Activated T-helper 17 cell treated with anti-CD3 and anti-CD28 coated beads, Interleukin-2, amount 50 U/mL, for 72 hours (primary cell): ENCODE measurements at places on chromosomes 6 and 20.

- ATAC-seq: no peak
- no peaks in the 10 kb centered on the region for H3K4me1 ChIP-seq
- no peaks in the 10 kb centered on the region for H3K27me3 ChIP-seq
Observed at GRCh38 chr6:91719414-91719813, 1132.5 kb upstream of the MAP3K7 start.

GRCh38 chr20:49713753-49714712, at the start of gene B4GALT5:
TSS of gene B4GALT5 (minus strand) at chr20:49713878. CDS start at chr20:49713690, 188 bp downstream.
- peak within 1 kb of the TSS; percentile 89 for H3K27ac ChIP-seq
- H3K4me3 ChIP-seq: peak within 1 kb of the TSS; percentile 69
- peak; percentile 81 for ATAC-seq
- H3K36me3 ChIP-seq: peaks cover 37% of the 10 kb centered on the region
- H3K4me1 ChIP-seq: peaks cover 43% of the 10 kb centered on the region
- H3K27me3 ChIP-seq: no peaks in the 10 kb centered on the region

GRCh38 chr6:155130161-155130853, 133.5 kb upstream of the CLDN20 start:
- H3K27ac ChIP-seq: peak overlapping the region; percentile 79
- H3K27me3 ChIP-seq: no peaks in the 10 kb centered on the region
- peak; percentile 64 for ATAC-seq

DNA sequence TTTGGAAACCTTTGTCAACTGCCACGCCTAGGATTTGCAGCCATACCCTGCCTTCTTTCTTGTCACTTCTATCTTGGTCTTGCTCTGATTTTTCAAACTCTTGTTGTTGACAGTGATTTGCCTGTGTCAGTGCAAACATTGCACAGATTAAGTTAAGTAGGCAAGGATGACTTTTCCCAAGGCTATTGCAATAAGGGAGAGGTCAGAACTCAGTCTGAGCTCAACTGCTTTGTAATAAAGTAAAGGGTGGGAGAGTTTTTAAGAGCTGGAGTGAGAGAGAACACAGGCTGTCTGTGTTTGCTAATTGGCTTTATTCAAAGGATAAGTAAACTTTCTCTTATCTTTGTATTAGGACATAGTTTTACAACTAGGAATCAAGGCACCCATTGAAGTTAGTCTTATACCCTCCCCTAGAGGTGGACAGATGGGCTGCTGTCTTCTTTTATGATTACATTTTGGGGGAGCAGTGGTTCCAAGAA, 448.6 kb downstream of the PHF3 start:
- no peak for ATAC-seq
- no peaks in the 10 kb centered on the region for H3K27me3 ChIP-seq
- H3K4me3 ChIP-seq: no peak overlapping the region
- H3K4me1 ChIP-seq: no peaks in the 10 kb centered on the region
- no peaks in the 10 kb centered on the region for H3K36me3 ChIP-seq
- H3K27ac ChIP-seq: no peak overlapping the region

- H3K27ac ChIP-seq: no peak overlapping the region
- H3K4me3 ChIP-seq: no peak overlapping the region
- peaks cover 13% of the 10 kb centered on the region for H3K27me3 ChIP-seq
- H3K4me1 ChIP-seq: peaks cover 13% of the 10 kb centered on the region
- ATAC-seq: no peak
Observed at GRCh38 chr20:44025756-44026155, 111.1 kb downstream of the TOX2 start.

- no peak overlapping the region for H3K4me3 ChIP-seq
- H3K27me3 ChIP-seq: no peaks in the 10 kb centered on the region
- no peak overlapping the region for H3K27ac ChIP-seq
- no peak for ATAC-seq
- no peaks in the 10 kb centered on the region for H3K4me1 ChIP-seq
- H3K36me3 ChIP-seq: no peaks in the 10 kb centered on the region
Observed at GRCh38 chr20:39654171-39654570, 692.0 kb downstream of the DHX35 start.

- no peak overlapping the region for H3K4me3 ChIP-seq
- H3K27me3 ChIP-seq: no peaks in the 10 kb centered on the region
- H3K27ac ChIP-seq: no peak overlapping the region
- peaks cover 7% of the 10 kb centered on the region for H3K36me3 ChIP-seq
- ATAC-seq: no peak
Observed at GRCh38 chr20:33540427-33540826, 50.5 kb downstream of the CBFA2T2 start.

DNA sequence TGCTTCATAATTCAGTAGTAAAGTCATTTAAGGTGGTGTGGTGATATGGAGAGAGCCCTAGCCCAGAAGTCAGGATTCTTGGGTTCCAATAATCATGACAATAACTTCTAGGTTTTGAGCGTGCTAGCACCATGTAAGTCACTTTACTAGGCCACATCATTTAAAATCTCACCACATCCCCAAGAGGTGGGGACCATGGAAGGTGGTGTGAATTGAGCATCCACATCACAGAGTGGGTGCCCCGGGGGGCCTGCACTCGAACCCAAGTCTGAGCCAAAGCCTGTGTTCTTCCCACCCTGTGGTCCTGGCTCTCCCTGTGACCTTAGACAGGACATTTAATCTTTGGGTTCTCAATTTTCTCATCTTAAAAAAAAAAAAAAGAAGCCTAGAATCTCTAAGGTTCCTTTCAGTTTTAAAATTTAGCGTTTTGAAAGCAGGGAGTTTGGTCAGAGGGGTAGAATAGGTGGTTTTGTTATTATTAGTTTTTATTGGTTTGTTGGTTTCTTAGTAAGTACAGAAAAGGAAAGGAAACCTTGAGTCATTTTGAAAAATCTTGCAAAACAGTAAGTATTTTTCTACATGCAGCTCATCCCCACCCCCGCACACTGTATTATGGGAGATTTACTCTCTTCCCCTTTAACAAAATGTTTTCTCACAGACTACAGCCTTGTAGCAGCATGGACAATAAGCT, 26.4 kb downstream of the ARMC2 start:
- peaks cover 16% of the 10 kb centered on the region for H3K36me3 ChIP-seq
- H3K27me3 ChIP-seq: no peaks in the 10 kb centered on the region
- peak; percentile 91 for ATAC-seq
- peak overlapping the region; percentile 92 for H3K27ac ChIP-seq
- peaks cover 30% of the 10 kb centered on the region for H3K4me1 ChIP-seq

GRCh38 chr6:90494067-90494780, 92.6 kb downstream of the MAP3K7 start:
- no peaks in the 10 kb centered on the region for H3K36me3 ChIP-seq
- no peak for ATAC-seq
- H3K4me3 ChIP-seq: no peak overlapping the region
- H3K27ac ChIP-seq: no peak overlapping the region

- H3K36me3 ChIP-seq: peaks cover 76% of the 10 kb centered on the region
- H3K27ac ChIP-seq: no peak overlapping the region
- no peaks in the 10 kb centered on the region for H3K27me3 ChIP-seq
- no peak overlapping the region for H3K4me3 ChIP-seq
- no peaks in the 10 kb centered on the region for H3K4me1 ChIP-seq
Observed at GRCh38 chr20:34532320-34532719, 16.1 kb downstream of the DYNLRB1 start.

DNA sequence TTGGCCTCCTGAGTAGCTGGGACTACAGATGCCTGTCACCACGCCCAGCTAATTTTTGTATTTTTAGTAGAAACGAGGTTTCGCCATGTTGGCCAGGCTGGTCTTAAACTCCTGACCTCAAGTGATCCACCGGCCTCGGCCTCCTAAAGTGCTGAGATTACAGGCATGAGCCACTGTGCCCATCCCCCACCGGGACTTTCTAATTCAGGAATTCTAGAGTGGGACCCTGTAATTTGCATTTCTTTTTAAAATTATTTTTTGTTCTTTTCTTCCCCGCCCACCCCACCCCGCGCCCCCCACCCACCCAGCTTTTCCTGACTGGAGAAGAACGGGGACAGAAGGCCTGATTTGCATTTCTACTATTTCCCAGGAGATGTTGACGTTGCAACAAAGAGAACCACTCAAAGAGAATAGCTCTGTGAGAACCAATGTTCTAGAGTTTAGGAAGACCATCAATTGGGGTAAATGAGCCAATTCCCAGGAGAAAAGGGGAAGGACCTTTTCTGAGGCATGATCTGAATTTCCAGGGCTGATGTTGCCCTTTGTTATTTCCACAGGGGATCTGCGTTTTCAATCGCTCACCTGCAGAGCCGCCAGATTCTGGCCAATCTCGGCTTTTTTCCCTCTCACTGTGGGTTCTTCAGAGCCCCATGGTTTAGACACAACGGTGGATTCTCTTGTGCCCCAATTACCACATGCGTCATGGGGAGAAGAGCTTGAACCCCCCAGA, 33.2 kb upstream of the TFAP2C start:
- peaks cover 3% of the 10 kb centered on the region for H3K27me3 ChIP-seq
- ATAC-seq: no peak
- no peak overlapping the region for H3K27ac ChIP-seq
- no peak overlapping the region for H3K4me3 ChIP-seq

- H3K36me3 ChIP-seq: no peaks in the 10 kb centered on the region
- ATAC-seq: no peak
- H3K27me3 ChIP-seq: peaks cover 7% of the 10 kb centered on the region
- H3K27ac ChIP-seq: no peak overlapping the region
Observed at GRCh38 chr6:148328876-148329555, 13.6 kb upstream of the SASH1 start.

- peaks cover 24% of the 10 kb centered on the region for H3K27me3 ChIP-seq
- H3K4me1 ChIP-seq: no peaks in the 10 kb centered on the region
- ATAC-seq: peak; percentile 29
- H3K27ac ChIP-seq: no peak overlapping the region
Observed at GRCh38 chr6:16933532-16933931, 168.3 kb upstream of the STMND1 start.

- peak overlapping the region; percentile 93 for H3K27ac ChIP-seq
- no peak for ATAC-seq
- H3K4me3 ChIP-seq: peak overlapping the region; percentile 82
- H3K36me3 ChIP-seq: peaks cover 99% of the 10 kb centered on the region
Observed at GRCh38 chr6:24859608-24860200, 61.0 kb upstream of the ARMH2 start.

DNA sequence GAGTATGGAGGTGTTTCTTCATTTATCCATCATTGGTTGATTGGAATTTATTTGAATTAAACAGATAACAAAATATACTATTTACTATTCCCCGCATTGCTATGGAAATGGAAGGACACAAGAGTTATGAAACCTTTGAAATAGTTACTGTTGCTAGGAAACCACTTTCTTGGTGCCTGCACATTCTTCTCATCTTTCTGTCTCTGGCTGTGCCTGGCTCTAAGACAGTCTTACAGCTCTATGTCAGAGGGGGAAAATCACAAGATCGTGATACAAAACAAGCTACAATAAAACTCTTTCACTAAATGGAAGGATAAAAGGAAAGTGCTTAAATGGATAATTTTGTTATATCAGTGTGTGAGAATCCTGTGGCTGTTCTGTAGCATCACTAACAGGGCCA, 453.0 kb downstream of the LMBRD1 start:
- no peak for ATAC-seq
- H3K36me3 ChIP-seq: no peaks in the 10 kb centered on the region
- H3K4me3 ChIP-seq: no peak overlapping the region

GRCh38 chr6:167093922-167094432, 28.9 kb upstream of the CCR6 start:
- ATAC-seq: peak; percentile 71
- no peaks in the 10 kb centered on the region for H3K27me3 ChIP-seq
- peak overlapping the region; percentile 86 for H3K4me3 ChIP-seq
- peak overlapping the region; percentile 92 for H3K27ac ChIP-seq

DNA sequence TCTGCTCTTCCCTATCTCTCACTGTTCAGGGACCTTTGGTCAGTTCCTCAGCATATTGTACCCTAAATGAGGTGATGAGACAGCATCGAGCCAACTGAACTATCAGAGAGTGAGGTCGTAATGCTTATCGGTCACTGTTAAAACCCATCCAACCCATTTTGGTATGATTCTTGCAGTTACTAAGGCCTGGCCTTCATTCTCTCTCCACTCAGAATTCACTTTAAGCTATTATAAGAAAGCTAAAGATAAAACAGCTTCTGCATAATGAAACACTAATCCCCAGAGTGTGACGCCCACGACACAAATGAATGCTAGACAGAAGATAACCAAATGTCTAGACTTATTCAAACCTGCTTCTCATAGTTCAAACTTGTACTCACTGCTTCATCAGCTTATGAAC, 175.8 kb downstream of the GMPR start:
- H3K4me3 ChIP-seq: peak overlapping the region; percentile 85
- peaks cover 41% of the 10 kb centered on the region for H3K4me1 ChIP-seq
- no peaks in the 10 kb centered on the region for H3K27me3 ChIP-seq
- ATAC-seq: peak; percentile 67
- H3K27ac ChIP-seq: peak overlapping the region; percentile 97

- no peak for ATAC-seq
- no peak overlapping the region for H3K27ac ChIP-seq
- H3K27me3 ChIP-seq: no peaks in the 10 kb centered on the region
- H3K4me3 ChIP-seq: no peak overlapping the region
- H3K36me3 ChIP-seq: no peaks in the 10 kb centered on the region
Observed at GRCh38 chr6:90105506-90106170, 191.0 kb downstream of the BACH2 start.

- no peak overlapping the region for H3K4me3 ChIP-seq
- H3K4me1 ChIP-seq: no peaks in the 10 kb centered on the region
- H3K36me3 ChIP-seq: no peaks in the 10 kb centered on the region
- ATAC-seq: no peak
Observed at GRCh38 chr6:10316373-10316721, 98.5 kb downstream of the TFAP2A start.

DNA sequence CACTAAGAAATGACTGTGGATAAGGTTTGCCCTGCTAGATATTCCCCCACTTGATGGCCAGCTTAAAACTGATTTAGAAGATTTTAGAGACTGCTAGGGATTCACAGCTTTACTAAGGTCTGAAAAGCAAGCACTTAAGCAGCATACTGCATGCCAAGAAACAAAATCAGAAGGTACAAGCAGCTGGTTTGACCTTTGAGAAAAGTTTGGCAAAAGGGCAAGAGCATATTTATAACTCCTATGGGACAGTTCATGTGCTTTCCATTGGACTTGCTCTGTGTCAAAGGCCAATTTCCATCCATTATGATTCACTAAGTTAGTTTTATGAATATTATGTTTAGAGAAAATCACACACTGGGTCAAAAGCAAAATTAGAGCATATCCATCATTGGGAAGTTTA, 402.8 kb downstream of the PKHD1 start:
- H3K4me3 ChIP-seq: no peak overlapping the region
- no peaks in the 10 kb centered on the region for H3K4me1 ChIP-seq
- H3K27ac ChIP-seq: no peak overlapping the region
- H3K36me3 ChIP-seq: no peaks in the 10 kb centered on the region

DNA sequence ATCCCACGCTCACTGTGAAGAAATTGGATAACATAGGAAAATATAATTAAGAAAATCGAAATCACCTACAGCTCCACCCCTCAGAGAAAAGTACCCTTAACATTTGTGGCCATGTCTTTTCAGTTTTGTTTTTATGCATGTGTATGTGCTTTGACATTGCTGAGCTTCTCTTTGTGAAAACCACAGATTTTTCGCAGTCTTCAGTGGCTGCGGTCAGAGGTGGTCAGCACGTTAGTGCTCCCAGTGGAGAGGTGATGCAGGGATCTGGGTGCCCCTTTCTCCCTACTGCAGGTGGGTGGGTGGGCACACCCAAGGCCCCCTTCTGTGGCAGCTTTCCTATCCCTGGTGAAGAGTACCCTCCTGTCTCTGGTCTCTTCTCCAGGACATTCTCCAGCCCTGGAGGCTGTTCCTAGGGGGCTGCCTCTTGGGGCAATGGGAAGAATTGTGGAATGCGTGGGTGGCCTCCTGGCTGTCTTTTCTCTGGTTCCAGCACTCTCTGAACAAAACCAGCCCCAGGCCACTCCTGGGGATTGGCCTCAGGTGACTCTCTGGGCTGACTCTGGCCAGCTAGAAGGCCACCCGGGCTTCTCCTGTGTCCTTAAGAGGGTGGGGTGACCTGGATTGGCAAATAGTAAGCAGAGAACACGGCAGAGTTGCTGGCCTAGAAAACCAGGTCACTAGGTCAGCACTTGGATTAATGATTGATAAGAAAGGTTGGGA, 49.8 kb upstream of the FANCE start:
- peaks cover 38% of the 10 kb centered on the region for H3K4me1 ChIP-seq
- peak overlapping the region; percentile 84 for H3K27ac ChIP-seq
- peak overlapping the region; percentile 50 for H3K4me3 ChIP-seq
- no peaks in the 10 kb centered on the region for H3K36me3 ChIP-seq
